ENCODE measurements at places on chromosomes 5 and 9. TPM values are rescaled to one million over a fixed set of nuclear protein-coding genes. Genes with fewer than 3 reads are reported as not detected.
A peak's percentile ranks its signal among the peaks of the same experiment; 100 is the strongest.

PLEKHG4B gene
- 0.37 TPM for polyA plus RNA-seq

GRCh38 chr5:151647320-151647861 is 39.3 kb downstream of the SPARC start:
- no peak for DNase-seq

DNA sequence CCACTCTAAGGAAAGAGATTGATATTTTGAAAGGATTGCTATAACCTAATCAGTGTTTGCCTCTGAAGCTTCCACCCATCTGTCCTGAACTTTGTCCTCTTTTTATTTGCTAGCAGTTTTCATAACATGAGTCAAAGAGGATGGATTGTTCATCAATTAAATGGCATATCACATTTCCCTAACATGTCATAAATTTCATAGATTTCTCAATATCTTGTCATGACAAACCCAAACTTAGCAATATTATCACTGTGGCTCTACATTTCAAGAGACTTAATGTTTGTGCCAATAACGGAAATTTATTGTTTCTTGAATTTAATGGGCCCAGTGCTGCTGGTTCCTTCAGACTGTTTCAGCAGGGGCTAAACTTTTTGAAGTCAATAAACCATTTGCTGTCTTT is 330.3 kb downstream of the CAAP1 start:
- DNase-seq: no peak

GRCh38 chr9:133737774-133738639 is at the start of gene SARDH:
Gene SARDH (minus strand): TSS chr9:133738352. CDS start chr9:133734173, 4,179 bp downstream.
- no peak for DNase-seq

- DNase-seq: no peak
These were observed 201.6 kb upstream of the IRX1 start for GRCh38 chr5:3393920-3394597.

DNA sequence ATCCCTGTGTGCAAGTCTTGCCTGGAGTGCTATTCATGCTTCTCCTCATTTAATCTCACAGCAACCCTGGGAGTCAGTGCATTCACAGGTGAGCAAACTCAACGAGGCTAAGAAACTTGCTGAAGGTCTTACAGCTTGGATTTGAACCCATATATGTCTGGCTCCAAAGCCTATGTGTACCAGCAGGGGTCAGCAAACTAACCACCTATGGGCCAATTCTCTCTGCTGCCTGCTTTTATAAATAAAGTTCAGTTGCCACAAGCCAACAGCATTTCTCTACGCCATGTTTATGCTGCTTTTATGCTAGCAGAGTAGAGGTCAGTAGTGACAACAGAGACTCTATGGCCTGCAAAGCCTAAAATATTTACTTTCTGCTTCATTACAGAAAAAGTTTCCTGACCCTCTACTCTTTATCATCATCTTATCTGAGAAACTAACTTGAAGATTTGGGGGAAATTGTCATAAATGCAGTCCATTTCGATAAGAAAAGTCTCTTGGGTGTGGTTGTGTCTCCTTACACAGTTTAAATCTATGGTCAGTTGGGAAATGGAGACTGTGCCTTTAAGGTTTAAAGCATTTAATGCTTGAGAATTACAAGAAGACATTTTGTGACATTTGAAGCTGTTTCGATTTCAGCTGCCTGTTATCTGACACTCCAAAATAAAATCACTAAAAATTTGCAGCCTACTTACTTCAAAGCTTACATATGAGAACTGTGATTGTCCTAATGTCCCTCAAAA is 137.7 kb downstream of the PRELID2 start:
- DNase-seq: peak; percentile 1

- DNase-seq: no peak
These were observed 23.7 kb upstream of the STARD4 start for GRCh38 chr5:111535879-111536549.

IL3 gene
- not detected for polyA plus RNA-seq

GRCh38 chr5:35672995-35673394 is 55.3 kb downstream of the SPEF2 start:
- DNase-seq: no peak

PRELID2 gene
- polyA plus RNA-seq: 5.4 TPM

GRCh38 chr9:93807166-93808074 is 147.7 kb downstream of the BARX1 start:
- no peak for DNase-seq

DNA sequence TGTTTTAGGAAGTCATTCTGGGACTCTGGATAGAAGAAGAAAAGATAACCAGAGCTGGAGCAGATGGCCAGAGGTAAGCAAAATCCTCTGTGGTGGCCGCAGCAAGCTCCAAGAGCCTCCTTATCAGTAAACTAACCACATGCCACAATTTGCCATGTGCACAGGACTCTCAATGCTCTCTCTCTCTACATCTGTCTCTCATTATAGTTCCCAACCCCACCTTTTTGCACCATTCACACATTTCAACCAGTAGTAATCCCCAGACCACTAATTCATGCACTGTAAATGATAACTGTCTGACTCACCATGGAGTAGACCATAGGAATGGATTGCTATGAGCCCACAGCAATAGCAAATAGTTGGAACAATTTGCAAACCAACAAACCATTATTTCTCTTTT is 526.1 kb downstream of the TLR4 start:
- no peak for DNase-seq

GRCh38 chr9:89640361-89640760 is 35.5 kb downstream of the GADD45G start:
- DNase-seq: no peak

DNA sequence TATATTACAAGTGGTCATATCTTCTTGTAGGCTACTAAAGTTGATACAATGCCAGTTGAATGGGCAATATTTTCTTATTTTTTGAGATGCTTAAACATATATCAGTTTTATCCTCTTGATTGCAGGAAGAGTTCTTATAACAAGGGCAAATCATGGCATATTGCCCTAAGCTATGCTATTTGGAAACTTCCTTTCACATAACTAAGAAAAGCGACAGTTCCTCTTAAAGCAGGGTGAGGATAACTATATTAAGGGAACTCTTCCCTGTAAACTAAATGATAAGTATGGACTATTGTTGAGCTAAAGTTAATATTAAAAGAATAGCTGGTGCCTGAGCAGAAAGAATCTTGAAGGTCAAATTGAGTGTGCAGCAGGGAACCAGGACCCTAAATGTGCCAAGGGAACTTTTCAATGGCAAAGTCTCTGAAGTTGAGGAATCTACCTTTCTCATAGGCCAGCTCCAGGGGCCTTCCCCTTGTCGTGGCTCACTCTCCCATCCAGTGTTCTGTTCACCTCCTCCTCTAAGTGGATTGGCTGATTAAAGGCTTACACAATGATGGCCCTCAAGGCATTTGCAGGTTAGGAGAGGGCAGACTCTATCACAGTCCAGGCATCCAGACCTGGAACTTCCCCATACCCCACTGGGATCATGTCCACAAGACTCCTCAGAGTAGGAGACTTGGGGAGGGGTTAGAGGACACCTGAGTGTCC is 26.8 kb downstream of the FYB1 start:
- no peak for DNase-seq

Measured in AG04450 (cell line).